ENCODE measurements at places on chromosomes 7 and 10. TPM values are rescaled to one million over a fixed set of nuclear protein-coding genes. Genes with fewer than 3 reads are reported as not detected.

Gene UPK3BL2
- total RNA-seq, result 11.7 TPM

Gene ADAM22
- total RNA-seq, result 3.6 TPM

Gene MACROH2A2
- 28.0 TPM for total RNA-seq

Gene ADCY1
- 2.3 TPM for total RNA-seq

- peak; percentile 48 for DNase-seq
Measured at GRCh38 chr7:42014625-42015618, 222.1 kb downstream of the GLI3 start.

GRCh38 chr7:156927571-156928405, 21.7 kb upstream of the NOM1 start:
- no peak for DNase-seq

DNA sequence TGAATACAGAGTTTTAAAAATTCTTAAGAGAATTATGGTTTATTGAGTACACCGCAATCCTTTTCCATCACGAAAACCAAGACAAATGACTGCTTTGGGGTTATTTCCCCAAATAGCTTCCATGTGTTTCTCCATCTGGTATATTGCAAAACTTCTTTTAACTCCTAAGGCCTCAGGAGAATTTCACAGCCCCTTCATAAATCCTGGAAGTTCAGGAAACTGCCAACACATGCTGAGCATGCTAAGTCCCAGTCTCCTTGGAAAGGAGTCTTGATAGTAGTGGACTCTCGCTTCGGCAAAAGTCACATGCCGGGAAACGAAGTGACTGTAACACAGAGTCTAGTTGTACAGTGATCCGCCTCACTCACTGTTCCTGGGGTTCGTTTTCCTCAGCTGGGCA, 88.1 kb upstream of the RSU1 start:
- DNase-seq, result no peak

GRCh38 chr7:38880454-38880853, 28.5 kb downstream of the VPS41 start:
- DNase-seq, result no peak

- DNase-seq, result no peak
Measured at GRCh38 chr10:5606864-5607263, 59.5 kb downstream of the ASB13 start.

DNA sequence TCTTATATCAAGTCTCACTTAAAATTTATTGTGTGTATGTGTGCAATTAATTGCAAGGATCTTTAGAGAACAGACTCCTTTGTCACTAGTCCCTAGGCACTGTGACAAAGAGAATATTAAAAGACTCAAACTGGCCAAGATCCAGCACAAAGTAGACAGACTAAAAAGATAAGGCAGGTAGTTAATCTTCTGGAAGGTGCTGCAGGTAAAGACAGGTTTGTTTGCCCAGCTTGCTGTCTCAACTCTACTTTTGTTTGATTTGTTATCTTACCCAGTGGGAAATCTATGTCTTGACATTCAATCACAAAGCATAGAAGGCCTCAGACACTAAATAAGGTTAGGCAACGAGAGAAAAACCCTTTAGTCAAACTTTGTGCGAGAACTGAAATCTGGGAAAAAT, 807.9 kb upstream of the LRRN3 start:
- DNase-seq, result no peak

DNA sequence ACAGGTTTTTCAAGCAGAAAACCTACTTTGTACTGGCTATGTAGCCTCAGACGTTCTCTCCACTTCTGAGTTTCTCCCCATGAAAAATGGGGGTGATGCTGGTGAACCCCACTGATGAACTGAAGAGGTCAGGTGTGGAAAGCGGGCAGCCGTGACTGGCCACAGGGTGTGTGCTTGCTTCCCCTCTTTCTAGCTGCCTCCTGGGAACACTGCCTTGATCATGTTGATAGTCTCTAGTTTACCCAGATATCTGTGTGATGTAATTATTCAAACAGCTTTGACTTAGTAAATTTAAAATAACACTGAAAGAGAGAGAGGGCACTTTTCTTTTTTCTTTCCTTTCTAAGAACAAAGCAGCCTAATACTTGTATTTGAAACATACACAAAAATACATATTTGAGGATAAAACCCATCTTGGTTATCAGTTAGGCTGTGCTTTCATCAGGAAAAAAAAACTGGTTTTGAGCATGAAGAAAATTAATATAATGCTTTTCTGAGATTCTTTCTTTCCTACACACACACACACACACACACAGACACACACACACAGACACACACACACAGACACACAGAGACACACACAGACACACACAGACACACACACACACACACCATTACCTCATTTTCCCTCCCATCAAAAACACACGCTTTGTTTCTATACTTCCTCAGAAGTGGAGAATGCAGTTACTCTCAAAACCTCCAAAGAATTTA, 76.7 kb downstream of the MACC1 start:
- DNase-seq, result peak; percentile 8

GRCh38 chr7:23115991-23116390, 10.4 kb downstream of the KLHL7 start:
- DNase-seq, result no peak

DNA sequence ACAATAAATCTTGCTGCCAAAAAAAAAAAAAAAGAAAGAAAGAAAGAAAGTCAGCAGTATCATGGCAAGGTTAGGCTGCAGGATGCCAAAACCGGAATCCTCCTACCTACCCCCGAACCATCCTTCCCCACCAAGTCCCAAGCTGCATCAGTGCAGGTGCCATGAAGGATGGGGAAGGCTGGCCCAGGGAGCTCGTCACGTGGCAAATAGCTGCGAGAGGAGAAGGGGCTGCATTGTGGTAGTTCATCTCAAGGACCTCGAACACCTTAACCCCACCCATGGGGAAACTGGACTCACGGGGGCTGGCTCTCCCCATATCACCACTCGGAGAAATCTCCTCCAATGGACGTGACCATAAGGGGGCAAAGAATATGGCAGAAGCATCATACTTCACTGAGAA, 86.2 kb downstream of the TACC2 start:
- DNase-seq, result no peak

DNA sequence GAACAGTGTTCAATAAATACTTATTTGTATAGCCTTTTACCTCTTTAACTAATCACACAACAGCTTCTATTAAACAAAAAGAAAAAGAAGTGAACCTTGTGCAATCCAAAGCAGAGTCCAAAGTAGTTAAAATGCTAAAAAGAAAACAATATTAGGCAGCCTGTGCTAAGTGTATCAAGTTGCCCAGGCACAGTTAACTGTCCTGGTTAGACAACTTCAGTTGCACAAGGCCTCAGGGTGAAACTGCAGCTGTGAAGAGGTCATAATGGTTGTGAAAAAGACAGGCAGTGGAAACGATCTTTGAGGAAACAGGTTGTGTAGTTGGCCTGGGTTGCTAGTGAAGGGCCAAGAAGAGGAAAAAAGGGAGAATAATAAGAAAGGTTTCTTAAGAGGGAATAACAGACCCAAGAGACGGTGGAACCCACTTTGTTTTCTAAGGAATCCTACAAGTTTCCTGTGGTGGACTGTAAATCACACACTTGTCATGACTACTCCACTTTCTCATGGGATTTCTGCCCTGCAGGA, 6.0 kb upstream of the CROT start:
- DNase-seq, result no peak

DNA sequence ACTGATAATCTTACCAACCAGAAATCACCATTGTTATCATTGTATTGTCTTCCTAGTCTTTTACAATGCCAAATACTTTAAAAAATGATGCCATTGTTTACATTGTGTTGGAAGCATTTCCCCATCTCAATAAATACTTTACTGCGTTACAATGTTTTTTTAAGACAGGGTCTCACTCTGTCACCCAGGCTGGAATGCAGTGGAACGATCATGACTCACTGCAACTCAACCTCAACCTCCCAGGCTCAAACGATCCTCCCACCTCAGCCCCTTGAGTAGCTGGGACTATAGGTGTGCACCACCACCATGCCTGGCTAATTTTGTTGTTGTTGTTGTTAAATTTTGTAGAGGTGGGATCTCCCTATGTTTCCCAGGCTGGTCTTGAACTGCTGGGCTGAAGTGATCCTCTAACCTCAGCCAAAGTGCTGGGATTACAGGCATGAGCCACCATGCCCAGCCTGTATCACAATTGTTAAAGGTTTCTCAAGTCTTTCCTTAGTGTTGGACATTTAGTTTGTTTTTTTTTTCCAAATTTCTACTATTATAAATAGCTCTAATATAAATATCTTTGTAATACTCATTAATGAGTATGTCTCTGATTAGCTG, 13.5 kb downstream of the LRMDA start:
- no peak for DNase-seq

- no peak for DNase-seq
Measured at GRCh38 chr10:15163253-15163828, 5.2 kb downstream of the NMT2 start.

GRCh38 chr7:75937958-75938786, 23.2 kb downstream of the POR start:
- peak; percentile 89 for DNase-seq
